Hepatocyte (in vitro differentiated cells): ENCODE measurements at places on chromosomes 16 and 17. TPM values are rescaled to one million over a fixed set of nuclear protein-coding genes. Genes with fewer than 3 reads are reported as not detected.

CACNG3 gene
- not detected in 2 replicates for polyA plus RNA-seq

C16orf54 gene
- 0.16 and 0.52 TPM in 2 replicates for polyA plus RNA-seq

GRCh38 chr17:73042225-73042624, 50.3 kb downstream of the SLC39A11 start:
- DNase-seq: no peak

GRCh38 chr16:68833251-68833650, 10.1 kb upstream of the TANGO6 start:
- DNase-seq: no peak

GRCh38 chr17:19727501-19728078, 11.2 kb upstream of the SLC47A2 start:
- DNase-seq: peak; percentile 74

GRCh38 chr17:7011415-7011814, 1.0 kb upstream of the RNASEK start:
- DNase-seq: no peak

- no peak for DNase-seq
These were observed 6.9 kb upstream of the EFTUD2 start for GRCh38 chr17:44906010-44906646.

- DNase-seq: peak; percentile 37
These were observed 51.3 kb upstream of the TAC4 start for GRCh38 chr17:49899191-49899485.

DNA sequence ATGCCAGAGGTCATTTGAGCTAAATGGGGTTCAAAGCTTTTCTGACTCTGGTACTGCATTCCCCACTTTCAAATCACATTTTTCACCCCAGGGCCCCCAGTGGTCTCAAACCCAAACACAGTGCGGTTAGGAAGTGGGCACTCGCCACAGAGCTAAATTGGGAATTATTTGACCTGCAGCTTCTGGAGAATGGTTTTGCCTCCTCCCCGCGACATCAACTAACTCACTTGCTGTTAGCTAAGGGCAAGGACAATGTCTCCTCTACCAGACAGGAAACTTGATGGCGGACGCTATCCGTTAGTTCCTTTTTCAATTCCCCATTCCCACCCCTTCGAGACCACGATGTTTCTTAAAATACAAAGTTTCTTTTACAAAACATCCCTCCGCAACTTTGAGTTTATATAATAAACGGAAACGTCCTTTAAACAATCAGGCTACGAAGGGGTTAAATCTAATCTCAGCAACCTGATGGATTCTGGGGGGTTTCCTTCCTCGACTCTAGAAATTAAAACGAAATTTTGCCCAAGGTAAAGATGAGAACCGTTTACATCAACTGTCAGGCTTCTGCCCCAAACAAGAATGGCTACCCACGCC, 500 bp upstream of the KAT7 start:
- no peak for DNase-seq

GRCh38 chr17:46771561-46772474, 46.7 kb downstream of the WNT3 start:
- DNase-seq: peak; percentile 76

TSPAN10 gene
- 12.0 and 15.2 TPM in 2 replicates for polyA plus RNA-seq

DNA sequence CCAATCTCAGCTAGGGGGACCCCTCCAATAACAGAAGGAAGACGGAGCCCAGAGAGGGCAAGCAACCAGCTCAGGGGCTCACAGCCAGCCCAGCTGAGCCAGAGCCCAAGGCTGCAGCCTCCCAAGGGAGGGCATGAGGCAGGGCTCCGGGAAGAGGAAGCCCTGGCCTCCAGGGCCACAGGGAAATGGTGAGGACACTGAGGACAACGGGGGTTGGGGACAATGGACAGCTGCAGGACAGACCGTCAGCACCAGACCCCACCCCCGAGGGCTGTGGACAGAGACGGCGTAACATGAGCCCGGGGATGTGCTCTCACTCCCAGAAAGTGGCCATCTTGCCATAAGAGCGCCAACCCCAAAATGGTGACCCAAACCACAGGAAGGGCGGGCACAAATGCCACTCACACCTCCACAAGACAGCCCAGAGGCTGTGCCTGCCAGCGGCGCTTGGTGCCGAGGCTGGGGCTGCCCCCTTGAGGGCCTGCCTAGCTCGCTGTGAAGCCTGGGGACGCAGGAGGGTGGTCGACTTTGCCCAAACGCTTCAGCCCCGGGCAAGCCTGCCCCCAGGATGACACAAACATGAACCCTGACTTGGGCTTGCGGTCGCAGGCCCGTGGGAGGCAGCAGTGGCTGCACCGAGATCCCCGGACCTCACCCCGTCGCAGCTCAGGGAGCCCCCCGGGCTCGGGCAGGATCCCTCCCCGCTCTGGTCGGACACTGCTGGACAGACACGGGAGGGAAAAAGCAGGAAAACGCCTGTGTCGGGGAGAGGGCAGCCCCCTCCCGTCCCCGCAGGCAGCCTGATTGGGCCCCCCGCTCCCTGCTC, 10.5 kb downstream of the PIMREG start:
- no peak for DNase-seq

DNA sequence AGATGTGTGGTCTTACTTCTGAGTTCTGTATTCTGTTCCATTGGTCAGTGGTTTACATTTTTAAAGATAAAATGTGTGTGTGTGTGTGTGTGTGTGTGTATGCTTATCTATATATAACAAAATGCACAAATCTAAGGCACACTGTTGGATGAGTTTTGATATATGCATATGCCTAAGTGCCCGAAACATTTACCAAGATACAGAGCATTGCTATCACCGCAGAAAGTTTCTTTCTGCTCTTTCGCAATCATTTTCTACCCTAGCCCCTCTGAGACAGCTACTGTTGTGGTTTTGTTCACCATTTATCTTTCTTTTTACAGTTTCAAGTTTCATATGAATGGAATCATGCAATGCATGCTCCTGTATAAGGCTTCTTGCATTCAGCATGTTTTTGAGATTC, 97.0 kb downstream of the MRTFB start:
- DNase-seq: no peak

GRCh38 chr16:22126037-22126558, 33.8 kb downstream of the VWA3A start:
- no peak for DNase-seq

FAAP100 gene
- 30.7 and 34.4 TPM in 2 replicates for polyA plus RNA-seq

GRCh38 chr16:50474138-50474537, 74.1 kb upstream of the NKD1 start:
- no peak for DNase-seq

- DNase-seq: no peak
These were observed 18.7 kb upstream of the ARHGAP17 start for GRCh38 chr16:25033852-25034251.

SYCE1L gene
- polyA plus RNA-seq: 8.2 and 16.6 TPM in 2 replicates

- DNase-seq: no peak
These were observed 2.6 kb downstream of the SHBG start for GRCh38 chr17:7632492-7632894.

ZG16 gene
- polyA plus RNA-seq: 1.9 and 2.7 TPM in 2 replicates

EPN2 gene
- polyA plus RNA-seq: 35.9 and 48.2 TPM in 2 replicates

- DNase-seq: no peak
These were observed 22.4 kb downstream of the C1QTNF1 start for GRCh38 chr17:79046197-79046915.

- DNase-seq: peak; percentile 54
These were observed 78.3 kb downstream of the RPA1 start for GRCh38 chr17:1907909-1908698.

DNA sequence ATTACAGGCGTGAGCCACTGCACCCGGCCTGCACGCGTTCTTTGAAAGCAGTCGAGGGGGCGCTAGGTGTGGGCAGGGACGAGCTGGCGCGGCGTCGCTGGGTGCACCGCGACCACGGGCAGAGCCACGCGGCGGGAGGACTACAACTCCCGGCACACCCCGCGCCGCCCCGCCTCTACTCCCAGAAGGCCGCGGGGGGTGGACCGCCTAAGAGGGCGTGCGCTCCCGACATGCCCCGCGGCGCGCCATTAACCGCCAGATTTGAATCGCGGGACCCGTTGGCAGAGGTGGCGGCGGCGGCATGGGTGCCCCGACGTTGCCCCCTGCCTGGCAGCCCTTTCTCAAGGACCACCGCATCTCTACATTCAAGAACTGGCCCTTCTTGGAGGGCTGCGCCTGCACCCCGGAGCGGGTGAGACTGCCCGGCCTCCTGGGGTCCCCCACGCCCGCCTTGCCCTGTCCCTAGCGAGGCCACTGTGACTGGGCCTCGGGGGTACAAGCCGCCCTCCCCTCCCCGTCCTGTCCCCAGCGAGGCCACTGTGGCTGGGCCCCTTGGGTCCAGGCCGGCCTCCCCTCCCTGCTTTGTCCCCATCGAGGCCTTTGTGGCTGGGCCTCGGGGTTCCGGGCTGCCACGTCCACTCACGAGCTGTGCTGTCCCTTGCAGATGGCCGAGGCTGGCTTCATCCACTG, at the start of gene BIRC5:
Gene BIRC5, plus strand, starts transcription at position 238 of the 690 bp plus-strand sequence. Its CDS starts 64 bp downstream, at position 302.
- peak; percentile 97 for DNase-seq

GRCh38 chr17:37842401-37842800, 81.8 kb upstream of the TBC1D3K start:
- DNase-seq: no peak

GRCh38 chr16:50600582-50601283, 52.5 kb downstream of the NKD1 start:
- no peak for DNase-seq

DNA sequence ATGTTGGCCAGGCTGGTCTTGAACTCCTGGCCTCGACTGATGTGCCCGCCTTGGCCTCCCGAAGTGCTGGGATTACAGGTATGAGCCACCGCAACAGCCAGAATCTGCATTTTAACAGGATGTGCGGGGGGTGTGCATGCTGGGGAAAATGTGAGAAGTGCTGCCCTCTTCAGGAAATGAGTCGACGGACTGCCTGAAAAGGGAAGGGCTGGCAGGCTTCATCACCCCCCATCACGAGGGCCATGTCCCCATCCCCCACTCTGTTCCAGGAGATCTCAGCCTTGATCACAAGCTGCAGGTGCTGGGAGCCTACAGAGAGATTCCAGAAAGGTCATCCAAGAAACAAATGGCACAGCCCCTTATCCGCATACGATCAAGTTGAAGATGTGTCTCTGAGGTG, 195.3 kb upstream of the RPL38 start:
- DNase-seq: peak; percentile 36

CCL1 gene
- not detected in 2 replicates for polyA plus RNA-seq

SLFN11 gene
- polyA plus RNA-seq: 1.4 and 2.5 TPM in 2 replicates

PYY gene
- 0.28 and 16.9 TPM in 2 replicates for polyA plus RNA-seq

DNA sequence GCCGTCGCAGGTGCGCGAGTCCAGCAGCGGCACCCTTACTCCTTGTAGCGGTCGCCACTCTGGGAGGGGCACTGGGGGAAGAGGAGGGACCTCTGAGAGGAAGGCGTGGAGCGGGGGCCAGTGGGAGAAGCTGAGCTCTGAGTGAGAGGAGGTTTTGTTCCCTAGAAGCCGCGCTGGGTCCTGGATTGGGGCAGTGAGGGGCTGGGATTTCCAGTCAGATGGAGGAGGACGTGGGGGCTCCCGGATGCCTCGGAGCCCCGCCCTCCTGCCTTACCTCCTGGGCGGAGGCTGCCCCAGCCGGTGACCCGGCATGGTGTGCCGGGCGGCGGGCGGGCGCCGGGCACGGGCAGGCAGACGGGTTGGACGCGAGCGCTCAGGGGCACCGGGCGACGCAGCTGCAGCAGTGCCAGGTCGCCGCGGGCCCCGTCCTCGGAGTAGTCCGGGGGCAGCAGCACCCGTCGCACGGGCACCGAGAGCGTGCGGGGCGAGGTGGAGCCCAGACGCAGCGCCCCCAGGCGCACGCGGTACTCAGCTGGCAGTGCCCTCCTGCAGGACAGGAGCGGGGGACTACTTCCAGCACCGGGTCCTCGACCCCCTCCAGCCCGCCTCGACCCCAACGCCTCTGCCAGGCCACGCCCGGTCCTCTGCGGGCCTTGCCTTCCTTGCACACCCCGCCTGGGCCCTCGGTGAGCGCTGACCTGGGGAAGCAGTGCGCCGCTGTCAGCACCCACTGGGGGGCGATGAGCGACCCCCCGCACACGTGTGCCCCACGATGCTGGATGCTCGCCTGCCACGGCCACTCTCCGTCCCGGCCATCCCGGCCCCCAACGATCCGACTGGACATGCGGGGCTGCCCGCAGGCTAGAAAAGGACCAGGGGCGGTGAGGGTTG, 2.0 kb downstream of the PRSS33 start:
- no peak for DNase-seq

DNA sequence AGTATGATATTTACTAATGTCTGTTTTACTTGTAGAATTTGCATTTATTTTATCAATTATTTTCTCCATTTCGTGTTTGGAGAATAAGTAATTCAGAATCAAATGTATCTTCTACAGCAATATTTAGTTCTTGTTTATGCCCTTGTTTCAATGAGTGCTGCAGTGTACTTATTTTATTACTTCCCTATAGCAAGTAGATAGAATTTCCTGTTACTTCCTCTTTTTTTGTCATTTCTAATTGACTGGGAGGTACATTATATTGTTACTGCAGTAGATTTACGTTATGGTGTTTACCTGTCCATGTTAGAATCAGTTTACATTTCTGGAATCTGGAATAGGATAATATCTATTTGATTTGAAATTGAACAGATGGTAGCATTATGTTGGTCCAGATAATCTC, 71.2 kb downstream of the OMG start:
- no peak for DNase-seq

CX3CL1 gene
- polyA plus RNA-seq: 4.6 and 6.6 TPM in 2 replicates

DNA sequence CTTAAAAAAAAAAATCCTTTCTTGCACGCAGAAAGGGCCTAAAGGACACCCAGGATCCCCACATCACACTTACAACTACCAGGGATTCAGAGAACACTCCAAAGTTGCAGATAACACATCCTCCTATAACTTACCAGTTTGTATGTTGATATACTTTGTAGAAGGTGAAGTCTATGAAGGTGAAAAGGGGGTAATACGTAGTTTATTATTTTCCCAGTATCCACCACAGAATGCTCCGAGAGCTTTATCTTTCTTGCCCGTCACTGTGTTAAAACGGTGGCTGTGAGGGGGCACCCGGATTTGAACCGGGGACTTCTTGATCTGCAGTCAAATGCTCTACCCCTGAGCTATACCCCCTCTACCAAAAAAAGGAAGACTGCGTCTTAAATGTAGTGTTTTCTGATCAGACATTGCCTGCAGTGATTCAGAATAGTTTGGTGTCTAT, 7.9 kb upstream of the RPL23 start:
- no peak for DNase-seq

DNA sequence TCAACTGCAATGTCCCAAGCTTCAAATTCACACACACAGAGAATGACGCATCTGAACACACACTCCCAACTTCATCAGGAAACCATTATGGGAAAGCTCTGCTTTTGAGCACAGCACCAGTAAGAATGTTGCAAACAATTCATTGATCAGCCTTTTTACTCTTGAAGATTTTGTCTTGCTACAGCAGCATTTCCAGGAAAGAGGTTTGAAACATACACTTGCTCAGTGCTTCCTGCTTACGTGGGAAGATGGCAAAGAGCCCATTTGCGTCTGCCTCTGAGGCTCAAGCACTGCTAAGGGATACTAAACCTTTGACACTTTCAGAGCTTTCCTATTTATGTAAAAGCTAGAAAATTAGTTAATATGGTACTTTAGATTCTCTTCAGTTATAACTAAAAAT, 77.2 kb upstream of the MON1B start:
- DNase-seq: no peak

C1QL1 gene
- polyA plus RNA-seq: 54.9 and 68.3 TPM in 2 replicates

GRCh38 chr16:71568551-71568950, 8.3 kb downstream of the TAT start:
- no peak for DNase-seq
